ENCODE measurements at places on chromosomes 6 and 20.
A peak's percentile ranks its signal among the peaks of the same experiment; 100 is the strongest.

DNA sequence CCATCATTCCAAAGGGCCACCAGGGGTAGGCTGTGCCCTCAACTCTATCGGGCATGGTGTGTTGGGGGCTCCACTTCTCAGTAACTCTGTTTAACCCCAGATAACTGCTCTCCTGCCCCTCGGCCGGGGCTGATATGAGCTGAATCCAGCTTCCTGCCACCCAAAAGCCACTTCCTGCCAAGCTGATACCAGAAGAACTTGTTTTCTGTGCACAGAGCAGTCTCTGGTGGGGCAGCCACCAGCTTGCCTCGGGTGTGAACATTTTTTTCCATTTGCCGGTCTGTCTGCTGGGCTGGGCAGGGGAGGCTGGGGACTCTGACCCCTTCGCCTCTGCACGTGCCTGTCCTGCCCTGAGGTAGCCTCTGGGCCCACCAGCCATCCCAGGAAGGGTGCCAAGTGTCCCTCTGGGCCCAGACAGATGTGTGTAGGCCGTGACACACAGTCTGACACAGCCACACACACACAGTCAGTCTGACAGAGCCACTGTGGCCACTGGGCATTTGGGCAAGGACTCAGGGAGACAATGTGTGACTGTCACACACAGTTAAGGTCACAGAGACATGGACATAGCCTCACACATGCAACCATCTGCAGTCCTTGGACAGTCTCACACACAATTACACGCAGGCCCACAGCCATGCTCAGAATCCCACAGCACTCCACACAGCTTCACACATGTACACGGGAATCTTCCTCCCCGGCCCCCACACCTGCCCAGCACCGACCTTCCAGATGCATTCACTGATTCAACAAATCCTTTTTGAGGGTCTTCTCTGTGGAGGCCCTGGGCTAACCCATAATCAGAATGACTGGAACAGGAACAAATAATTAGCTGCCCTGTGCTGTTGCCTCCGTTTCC lies 45.1 kb downstream of the NOL4L start:
- DNase-seq = peak; percentile 76

DNA sequence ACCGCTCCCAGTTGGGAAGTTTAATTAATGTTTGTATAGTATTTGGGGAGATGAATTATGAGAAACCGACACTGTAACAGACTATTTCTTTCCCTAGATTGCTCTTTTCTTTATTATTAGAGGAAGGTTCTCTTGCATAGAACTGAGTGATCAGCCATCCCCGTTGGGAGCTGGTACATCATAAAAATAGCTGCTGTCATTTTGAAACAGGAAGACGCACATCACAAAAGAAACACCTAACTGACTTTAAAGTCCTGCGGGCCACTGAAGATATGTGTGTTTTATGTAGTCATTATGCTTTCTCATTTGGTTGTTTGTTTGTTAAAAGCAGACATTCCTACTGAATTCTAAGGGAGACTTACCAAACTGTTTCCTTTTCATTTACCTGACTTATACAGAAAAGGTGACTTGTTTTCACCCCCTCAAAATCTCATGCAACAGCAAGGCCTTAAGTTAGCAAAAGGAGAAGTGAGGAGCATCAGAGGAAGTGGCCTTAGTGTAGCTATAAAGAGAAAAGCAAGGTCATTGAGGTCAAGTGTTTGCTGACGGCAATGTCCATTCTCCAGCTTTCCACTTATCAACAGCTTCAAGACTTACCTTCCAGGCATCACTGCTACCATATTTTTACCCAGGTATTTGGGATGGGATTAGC lies 91.0 kb downstream of the PKHD1 start:
- no peak for DNase-seq

GRCh38 chr20:1165521-1165920 lies 19.3 kb downstream of the TMEM74B start:
- DNase-seq = no peak

DNA sequence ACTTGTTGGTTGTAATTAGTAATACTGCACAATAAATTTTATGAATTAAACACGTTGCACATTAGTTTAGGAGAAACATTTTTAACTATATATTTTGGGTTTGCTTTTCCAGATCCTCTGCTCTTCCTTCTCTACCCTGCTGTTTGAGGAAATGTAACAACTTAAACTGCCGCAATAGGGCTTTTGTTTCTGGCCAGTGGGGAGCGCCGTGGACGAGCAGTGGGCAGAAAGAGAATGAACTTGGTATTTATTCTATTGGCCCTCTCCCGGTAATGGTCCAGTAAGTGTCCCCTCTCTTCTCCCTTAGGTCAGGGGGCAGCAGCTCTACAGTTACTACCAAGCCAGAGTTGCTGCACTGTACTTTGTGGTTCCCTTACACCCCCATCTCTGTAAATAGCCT lies 35.2 kb upstream of the EPHA7 start:
- no peak for DNase-seq

- no peak for DNase-seq
Observed at GRCh38 chr20:60242836-60243505, 284.7 kb downstream of the CDH26 start.

- DNase-seq = no peak
Observed at GRCh38 chr20:48171626-48172356, 386.5 kb upstream of the SULF2 start.

DNA sequence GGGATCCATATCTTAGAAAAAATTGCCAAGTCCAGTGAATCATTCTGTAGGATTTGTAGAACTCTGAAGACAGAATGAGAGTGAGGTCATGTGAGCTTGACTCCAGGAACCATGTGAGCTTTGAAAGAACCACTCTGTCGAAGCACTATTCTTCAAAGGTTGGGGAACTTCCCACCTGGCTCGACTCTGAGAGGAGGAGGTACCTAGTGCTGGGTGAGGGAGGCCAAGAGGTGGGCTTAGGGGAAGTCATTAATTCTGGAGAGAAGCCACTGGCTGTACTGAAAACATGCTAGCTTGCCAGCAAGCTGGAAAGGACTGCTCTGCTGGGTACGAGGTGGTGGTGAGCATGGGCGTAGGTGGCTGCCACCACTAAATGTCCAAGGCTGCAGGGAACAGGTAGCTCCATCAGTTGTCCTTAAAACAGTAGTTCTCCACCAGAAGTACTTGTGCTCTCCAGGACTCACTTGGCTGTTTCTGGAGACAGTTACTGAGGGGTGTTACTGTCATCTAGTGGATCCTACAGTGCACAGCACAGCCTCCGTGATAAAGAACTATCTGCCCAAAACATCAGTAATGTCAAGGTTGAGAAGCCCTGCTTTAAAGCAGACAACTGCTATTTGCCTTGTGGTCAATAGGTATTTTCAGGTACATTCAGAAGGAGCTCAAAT lies 34.7 kb upstream of the SYNJ2 start:
- no peak for DNase-seq

DNA sequence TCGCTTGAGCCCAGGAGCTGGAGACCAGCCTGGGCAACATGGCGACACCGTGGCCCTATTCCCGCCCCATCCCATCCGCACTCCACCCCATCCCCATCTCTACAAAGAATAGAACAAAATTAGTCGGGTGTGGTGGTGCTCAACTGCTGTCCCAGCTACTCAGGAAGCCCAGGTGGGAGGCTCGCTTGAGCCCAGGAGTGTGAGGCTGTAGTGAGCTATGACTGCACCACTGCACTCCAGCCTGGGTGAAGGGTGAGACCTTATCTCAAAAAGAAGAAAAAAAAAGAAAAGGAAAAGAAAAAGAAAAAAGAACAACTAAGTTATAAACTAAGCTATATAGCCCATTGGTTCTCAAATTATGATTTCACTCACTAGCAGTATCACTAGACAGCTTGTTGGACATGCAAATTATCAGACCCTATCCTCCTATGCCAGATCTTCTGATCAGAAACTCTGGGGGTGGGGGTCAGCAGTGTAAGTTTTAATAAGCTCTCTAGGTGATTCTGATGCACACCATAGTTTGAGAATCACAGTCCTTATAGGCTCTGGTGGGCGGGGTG lies 491 bp upstream of the ITCH start:
- DNase-seq = no peak

DNA sequence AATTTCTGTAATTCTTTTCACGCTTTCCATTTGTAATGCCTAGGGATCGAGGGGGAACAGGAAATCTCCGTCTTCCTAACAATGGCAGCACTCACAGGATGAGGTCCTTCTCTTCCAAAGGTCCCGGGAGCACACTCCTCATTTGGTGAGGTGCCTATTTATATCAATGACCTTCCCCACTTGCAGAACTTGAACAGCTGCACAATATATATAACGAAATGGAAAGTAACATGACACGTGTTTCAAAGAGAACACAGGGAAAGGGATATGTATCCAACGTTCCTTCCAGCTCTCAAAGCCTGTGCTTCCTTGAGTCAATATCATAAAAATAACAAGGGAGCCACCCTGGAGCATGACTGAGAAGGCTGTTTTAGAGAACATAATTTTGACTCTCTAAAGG lies 78.6 kb upstream of the RBM24 start:
- no peak for DNase-seq

DNA sequence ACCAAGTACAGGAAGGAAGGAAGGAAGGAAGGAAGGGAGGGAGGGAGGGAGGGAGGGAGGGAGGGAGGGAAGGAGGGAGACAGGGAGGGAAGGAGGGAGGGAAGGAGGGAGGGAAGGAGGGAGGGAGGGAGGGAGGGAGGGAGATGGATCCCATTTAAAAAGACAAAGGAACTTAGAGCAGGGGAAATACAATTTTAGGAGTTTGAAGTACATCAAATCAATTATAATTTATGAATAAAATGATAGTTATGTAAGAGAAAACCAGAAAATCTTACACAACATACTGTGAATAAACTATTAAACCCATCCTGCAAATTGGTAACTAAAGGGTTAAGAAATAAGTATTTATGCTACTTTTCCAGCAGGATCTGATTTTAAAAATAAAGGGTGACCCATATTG lies 475.9 kb downstream of the HDGFL1 start:
- DNase-seq = no peak

DNA sequence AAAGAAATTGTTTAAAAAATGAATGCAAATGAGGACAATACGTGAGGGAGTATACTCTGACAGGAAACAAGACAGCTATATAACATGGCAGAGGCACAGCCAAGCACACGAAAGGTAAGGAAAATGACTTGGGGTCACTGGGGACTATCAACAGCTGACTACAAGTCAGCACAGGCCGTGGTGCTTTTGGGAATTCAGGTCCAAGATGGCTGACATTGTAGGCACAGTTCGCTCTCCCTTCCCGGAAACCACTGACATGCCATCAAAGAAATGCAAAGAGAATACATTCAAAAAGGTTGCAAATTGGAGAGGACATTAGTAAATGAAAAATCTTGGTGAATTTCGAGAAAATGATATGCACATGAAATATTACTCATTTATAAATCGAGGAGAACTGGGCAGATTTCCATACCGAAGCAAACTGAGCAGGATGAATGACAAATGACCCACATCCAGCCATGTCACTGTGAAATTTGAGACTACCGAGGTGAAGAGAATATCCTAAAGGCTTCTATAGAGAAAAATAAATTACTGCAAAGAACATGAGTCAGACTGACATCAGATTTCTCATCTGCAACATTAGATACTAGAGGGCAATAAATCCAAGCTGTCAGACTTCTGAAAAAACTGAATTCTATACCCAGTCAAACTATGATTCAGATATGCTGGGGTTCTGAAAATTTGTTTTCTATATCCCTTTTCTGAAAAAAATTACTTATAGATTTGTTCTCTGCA lies 391.1 kb downstream of the BTBD9 start:
- DNase-seq = no peak

- no peak for DNase-seq
Observed at GRCh38 chr20:60715172-60715571, 536.9 kb upstream of the CDH4 start.

GRCh38 chr6:17998442-17998841 lies 11.0 kb upstream of the KIF13A start:
- no peak for DNase-seq

DNA sequence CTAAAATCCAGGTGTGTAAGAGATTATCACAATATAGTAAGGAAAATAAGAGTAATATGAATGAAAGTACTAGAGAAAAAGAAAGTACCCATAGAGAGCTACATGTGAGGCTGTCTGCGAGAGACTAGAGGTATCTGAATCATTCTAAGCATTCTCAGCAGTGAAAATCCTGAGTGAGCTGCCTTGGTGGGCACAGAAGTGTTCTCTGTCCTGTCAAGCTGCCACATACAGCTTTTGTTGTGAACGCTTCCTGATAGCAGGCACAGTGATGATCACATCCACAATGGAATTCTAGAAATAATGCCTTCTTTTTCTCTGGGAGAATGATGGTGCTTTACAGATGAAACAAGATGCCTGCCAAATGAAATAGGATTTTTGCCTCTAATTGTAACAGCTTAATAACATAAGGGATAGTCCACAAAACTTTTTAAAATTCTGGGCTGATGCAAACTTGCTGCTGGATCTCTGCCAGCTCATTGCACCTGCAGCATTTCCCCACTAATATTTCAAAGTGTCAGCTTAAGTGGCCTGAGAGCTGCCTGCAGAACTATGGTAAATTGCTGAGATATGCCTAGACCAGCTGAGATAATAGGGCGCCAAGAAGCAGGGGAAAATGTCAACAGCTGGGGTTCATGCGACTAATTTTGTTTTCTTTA lies 620.5 kb downstream of the DOK5 start:
- no peak for DNase-seq

DNA sequence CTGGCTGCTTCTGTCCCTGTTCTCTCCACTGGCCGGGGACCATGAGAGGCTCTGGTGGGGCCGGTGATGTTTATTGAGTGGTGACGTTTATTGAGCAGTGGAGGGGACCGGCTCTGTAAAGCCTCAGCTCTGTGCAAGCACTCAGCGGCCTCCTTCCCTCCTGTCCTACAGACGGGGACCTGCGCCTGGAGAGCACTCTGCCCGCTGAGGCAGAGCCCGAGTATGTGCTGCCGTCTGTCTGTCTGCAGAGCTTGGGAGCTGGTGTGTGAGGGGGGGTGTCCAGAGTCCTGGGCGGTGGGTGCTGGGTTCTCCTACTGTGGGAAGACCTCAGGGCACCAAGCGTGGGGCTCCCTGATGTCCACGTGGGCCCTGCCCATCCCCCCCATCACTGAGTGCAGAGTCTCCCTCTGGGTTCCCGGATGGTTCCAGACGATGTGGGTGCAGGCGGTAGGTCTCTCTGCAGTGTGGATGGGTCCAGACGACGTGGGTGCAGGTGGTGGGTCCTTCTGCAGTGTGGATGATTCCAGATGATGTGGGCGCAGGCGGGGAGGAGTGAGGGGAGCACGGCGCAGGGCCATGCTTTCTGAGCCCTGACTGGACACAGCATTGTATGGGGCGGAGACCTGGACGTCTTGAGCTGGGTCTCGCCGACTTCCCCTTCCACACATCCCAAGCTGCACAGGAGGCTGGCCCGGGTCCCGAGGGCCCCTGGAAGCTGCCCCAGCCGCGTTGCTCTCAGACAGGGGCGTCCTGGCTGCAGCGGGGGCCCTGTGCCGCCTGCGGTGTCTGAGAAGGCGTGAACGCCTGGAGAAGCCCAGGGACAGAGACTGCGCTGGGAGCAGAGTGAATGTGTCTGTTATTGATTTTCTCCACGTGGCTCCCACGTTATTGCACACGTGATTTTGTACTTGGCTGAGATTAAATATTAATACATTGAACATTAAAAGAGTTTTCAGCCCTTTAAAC lies 14.9 kb upstream of the BHLHE23 start:
- no peak for DNase-seq

- DNase-seq = no peak
Observed at GRCh38 chr6:89254569-89254968, 37.4 kb upstream of the GABRR1 start.

Measured in activated T-cell treated with anti-CD3 and anti-CD28 coated beads, Interleukin-2, amount 50 U/mL, for 48 hours (primary cell).